Iris pigment epithelial cell (primary cell): ENCODE measurements at places on chromosomes 4 and X.
A peak's percentile ranks its signal among the peaks of the same experiment; 100 is the strongest.

DNA sequence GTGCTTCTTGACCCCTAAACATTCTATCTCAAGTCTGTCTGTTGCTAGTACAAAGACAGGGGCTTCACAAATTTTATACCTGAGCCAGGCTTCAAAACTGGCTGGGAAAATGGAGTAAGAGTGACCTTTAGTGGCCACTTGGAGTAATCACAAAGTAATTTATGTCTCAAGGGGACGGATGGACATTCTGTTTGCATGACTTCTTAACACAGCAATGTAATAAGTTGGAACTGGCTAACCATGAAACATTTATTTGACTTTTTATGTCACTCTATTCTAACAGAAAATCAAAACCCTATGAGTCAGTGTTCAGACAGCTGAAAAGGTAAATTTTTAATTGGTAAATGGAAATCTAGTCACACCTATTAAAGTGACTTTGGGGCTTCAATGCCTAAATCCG lies 600.6 kb downstream of the ANKRD50 start:
- DNase-seq, result peak; percentile 91

DNA sequence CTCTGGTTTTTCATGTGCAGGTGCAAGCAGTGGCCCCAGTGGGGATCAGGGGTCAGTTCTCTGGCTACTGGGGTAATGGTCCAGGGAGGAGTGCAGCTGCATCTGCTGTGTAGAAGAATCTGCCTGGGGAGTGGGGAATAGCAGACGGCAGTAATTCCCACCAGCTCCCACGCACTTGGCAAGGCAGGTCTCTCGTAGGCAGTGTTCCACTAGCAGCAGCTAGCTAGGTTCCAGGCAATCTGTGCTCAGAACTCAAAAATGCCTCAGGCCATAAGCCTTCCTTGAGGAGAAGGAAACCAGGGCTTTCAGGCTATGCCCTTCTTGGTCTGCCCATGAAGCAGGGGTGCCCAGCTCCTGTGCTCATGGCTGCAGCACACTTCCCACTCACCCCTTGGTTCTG lies 38.8 kb downstream of the DCLK2 start:
- no peak for DNase-seq

DNA sequence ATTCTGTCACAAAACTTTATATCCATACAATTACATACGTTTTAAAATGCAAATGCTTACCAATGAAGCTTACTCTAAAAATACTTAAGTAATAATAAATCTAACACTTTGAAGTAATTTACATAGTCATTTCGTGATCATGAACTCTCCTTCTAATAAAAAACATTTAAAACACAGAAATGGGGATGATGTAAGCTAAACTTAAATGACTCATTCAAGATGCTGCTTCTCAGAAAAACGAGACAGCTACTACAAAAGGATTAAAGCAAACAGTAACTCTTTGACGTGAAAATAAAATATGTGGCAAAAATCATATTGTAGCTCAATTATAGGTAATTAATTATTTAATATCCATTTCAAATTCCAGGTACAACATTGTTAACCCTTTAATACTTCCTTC lies 148.7 kb downstream of the FGF16 start:
- DNase-seq, result peak; percentile 27

- DNase-seq, result peak; percentile 57
Measured at GRCh38 chr4:154612472-154613414, at the start of gene FGG. FGG (minus strand) TSS chr4:154612656; CDS start chr4:154612609, 47 bp downstream.

DNA sequence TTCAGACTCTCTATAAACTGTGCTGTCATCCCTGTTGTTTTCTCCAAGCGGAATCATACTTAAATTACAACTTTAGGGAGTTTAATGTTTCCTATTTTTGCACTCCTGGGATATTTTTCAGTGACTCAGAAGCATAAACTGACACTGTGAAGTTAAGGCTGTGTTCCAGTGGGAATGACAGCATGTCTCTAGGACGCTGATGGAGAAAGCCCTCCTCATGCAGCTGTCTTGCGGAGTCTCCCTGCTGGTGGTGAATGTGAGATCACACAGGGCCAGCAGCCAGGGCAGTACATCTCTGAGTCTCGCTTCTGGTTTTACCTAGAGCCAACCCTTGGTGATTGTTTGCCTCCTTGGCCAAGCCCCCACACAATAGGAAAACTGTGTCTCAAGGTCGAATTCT lies 53.3 kb downstream of the NFKB1 start:
- DNase-seq, result peak; percentile 85

GRCh38 chr4:189940178-189941004 lies at the start of gene FRG1:
FRG1 (plus strand) TSS chr4:189940872; CDS start chr4:189941010, 138 bp downstream.
- DNase-seq, result peak; percentile 96

- DNase-seq, result no peak
Measured at GRCh38 chrX:38363046-38363445, 10.6 kb downstream of the OTC start.
